ENCODE measurements at places on chromosomes 1 and 21. TPM values are rescaled to one million over a fixed set of nuclear protein-coding genes. Genes with fewer than 3 reads are reported as not detected.

GRCh38 chr1:51950701-51951100, 39.8 kb downstream of the RAB3B start:
- no peak for DNase-seq

GRCh38 chr1:23692308-23692871, 784 bp downstream of the RPL11 start:
- DNase-seq = no peak

The UBE4B gene
- total RNA-seq = 37.9 TPM

- no peak for DNase-seq
Measured at GRCh38 chr1:87129606-87130005, 199.1 kb upstream of the LMO4 start.

DNA sequence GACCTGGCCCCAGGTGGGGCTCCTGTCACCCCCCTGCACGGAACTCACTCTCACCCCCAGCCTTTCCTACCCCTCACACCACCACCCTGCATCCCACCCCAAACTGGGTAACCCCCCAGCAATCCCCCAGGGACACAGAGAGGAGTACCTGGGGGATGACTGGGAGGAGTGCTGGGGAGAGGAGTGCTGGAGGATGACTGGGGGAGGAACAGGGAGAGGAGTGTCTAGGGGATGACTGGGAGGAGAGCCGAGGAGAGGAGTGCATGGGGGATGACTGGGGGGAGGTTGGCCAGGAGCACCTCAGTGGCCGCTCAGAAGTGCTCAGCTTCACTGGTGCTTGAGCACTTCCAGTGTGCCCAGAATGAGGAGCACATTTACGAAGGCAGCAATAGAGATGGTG, 59.1 kb downstream of the SIK1 start:
- DNase-seq = no peak

DNA sequence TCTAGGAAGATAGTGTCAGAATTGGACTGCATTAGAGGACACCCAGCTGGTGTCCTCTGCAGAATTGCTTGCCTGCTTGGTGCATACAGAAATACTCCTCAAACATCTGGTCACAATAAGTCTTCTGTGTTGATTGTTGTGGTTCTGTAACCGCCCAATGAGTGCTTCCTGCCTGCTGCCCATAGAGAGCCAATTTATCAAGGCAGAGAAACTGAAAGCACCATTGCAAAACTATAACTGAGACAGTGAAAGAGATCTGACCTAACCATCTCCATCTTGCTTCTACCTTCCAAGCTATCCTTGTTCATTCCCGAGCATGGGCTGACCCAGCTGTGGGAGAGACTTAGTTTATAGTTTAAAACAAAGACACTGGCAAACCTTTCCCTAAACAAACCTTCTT, 462.4 kb upstream of the RGS18 start:
- DNase-seq = no peak

DNA sequence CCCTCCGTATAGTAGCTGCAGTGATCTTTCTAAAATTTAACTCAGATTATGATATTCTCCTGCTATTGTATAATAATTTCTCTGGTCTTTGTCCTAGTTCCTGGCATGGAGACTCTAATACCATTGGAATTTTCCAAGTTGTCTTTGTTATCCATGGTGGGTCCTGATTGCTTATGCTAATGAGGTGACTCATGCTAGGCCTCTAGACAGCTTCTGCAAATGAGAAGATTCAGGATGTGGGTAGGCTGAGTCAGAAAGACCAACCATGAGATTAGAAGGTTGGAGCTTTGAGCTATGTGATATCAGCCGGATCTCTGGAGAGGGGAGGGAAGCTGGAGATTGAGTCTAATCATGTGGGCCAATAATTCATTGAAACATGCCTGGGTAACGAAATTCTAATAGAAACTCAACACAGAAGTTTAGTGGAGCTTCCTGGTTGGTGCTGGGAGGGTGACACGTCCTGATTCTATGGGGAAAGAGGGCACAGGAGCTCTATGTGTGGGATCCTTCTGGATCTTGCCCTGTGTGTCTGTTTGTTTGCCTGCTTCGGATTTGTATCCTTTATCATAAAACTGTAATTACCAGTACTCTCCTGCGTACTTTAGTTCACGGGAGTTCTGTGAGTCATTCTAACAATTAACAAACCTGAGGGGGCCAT, 73.2 kb upstream of the CNIH3 start:
- DNase-seq = peak; percentile 99

DNA sequence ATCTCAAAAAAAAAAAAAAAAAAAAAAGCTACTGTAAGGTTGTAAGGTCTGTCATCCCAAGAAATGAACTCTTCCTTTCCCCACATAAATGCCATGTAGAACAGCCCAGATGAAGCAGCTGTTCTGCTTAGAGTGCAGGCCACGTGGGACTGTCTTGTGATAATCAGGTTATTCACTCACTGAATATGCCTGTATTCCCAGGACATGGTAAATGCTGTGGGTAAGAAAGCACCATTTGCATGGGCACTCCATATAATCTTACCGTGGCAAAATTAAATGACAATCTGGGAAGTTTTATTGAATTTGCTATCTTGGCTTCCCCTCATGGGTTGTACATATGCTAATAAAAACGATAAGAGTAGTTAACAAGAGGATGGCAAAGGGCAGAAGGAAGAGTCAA, 13.8 kb downstream of the RGS5 start:
- DNase-seq = no peak

The SPRR3 gene
- total RNA-seq = not detected

DNA sequence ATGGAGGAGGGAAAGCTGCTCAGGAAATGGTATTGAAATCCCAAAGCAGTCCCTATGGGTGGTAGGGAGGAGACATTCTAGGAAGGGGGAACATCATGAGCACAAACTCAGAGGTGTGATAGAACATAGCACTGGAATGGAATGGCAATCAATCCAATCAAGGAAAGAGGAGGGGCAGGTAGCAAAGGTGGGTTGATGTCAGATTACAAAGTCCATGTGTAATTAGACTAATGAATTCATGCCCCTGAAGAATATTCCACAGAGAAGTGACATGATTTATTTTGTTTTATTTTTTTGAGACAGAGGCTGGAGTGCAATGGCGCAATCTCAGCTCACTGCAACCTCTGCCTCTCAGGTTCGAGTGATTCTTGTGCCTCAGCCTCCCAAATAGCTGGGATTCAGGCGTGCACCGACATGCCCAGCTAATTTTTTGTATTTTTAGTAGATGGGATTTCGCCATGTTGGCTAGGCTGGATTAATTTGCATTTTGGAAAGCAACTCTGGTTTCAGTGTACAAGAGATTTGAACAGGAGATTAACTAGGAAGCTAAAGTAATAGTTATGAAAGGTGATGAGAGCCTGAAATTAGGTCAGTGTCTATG, 36.1 kb downstream of the DEGS1 start:
- DNase-seq = no peak

GRCh38 chr21:46006547-46007491, 25.2 kb downstream of the COL6A1 start:
- no peak for DNase-seq

The NFASC gene
- total RNA-seq = 1.6 TPM

The FAM167B gene
- 1.3 TPM for total RNA-seq

The BSND gene
- total RNA-seq = not detected

The USF1 gene
- 113 TPM for total RNA-seq

The LGR6 gene
- 0.26 TPM for total RNA-seq

The SPRR2D gene
- total RNA-seq = not detected

DNA sequence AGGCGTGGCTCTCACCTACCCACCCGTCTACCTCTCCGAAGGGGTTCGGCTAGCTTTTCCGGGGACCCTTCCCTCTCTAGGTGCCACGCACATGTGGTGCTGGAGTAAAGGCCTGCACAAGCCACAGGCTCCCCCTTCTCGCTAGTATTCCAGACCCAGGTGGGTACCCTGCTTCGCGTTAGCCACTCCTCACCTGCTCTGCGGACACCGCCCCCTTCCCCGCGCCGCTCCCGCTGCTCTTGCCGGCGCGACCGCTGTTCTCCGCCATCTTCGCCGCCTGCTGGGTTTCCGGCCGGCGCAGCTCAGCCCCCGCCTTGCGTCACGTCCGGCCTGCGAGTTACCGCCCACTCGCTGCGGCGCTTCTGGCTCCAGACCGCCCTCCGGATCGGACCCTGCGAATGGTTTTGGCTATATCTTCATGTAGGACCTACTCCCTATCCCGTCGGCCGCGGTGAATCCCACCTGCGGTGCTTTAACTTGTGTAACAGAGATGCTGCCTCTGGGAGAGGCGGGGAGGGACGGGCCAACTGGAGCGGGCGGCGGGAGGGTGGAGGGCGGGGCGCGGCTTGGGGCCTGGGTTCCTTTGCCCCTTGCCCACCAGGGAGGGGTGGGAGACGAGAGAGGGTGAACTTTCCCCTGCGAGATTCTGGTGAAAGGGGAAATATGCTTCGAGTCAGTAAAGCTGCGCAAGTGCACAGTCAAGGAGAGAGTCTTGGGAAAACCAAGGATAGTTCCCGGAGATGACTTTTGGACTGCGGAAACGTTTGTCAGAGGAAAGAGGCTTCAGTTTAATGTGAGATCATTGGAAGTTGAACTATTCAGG, at the start of the genes NIT1 and PFDN2:
NIT1 (plus strand) TSS at position 347 of the 823 bp plus-strand sequence; CDS start at position 419, 72 bp downstream.
PFDN2 (minus strand) TSS at position 279 of the 823 bp plus-strand sequence; CDS start at position 268, 11 bp downstream.
- peak; percentile 90 for DNase-seq

The WNT4 gene
- 1.4 TPM for total RNA-seq

The FAM72D gene
- total RNA-seq = 10.7 TPM

- no peak for DNase-seq
Measured at GRCh38 chr21:43691801-43692200, 27.1 kb upstream of the PDXK start.

The ZNF648 gene
- total RNA-seq = not detected

The RNU1-2 gene
- under 0.01 TPM for total RNA-seq

The CRTC2 gene
- total RNA-seq = 17.6 TPM

- DNase-seq = no peak
Measured at GRCh38 chr1:245099401-245099800, 55.4 kb upstream of the KIF26B start.

The DCLRE1B gene
- total RNA-seq = 12.6 TPM

DNA sequence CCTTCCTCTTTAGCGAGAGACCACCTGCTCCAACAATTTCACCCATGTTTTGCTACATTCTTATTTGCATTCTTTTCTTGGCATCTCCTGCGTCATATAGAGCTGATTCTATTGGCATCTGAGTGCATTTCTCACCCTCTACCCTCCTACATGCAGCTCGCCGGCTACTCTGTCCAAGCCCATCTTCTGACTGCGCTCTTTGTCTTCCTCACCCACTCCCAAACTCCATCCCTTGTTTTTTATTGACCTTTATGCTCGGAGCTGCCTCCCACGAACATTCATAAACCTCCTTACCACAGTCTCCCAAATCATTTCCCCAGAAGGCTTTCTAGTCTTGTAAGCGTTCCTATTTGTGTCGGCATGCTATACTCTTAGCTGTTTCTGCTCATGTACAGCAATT, 33.6 kb upstream of the FMN2 start:
- no peak for DNase-seq

DNA sequence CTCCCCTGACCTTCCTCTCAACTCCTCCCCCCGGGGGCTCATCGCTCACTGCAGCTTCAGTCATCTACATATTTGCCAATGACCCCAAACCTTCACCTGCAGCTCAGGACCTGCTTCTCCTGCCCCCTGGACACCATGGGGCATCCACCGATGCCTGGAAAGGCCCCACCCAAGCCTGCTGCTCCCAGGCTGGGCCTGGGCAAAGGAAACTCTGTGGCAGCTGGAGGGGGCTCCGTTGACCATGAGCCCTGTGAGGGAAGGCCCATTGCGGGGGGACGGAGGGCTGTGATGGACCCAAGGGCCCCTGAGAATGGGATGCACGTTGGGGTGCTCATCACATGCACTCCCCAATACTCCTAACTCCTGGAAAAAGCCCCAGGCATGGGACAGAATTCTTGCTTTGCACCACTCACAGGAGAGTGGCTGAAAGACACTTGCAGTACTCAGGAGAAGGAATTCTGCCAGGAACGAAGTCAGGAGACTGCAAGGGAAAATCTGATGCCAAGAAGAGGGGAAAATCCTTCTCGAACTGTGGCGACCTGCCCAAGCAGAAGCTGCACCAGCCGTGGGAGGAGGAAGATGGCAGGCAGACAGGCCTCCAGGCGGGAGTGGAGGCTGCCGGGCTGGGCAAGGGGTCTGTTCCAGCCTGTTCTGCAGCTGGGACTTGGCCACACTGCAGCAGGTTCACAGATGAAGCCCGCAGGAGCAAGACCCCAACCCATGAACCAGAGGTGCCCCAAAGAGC, 18.4 kb downstream of the MATN1 start:
- DNase-seq = no peak

GRCh38 chr1:64404202-64404601, 65.7 kb upstream of the CACHD1 start:
- no peak for DNase-seq

DNA sequence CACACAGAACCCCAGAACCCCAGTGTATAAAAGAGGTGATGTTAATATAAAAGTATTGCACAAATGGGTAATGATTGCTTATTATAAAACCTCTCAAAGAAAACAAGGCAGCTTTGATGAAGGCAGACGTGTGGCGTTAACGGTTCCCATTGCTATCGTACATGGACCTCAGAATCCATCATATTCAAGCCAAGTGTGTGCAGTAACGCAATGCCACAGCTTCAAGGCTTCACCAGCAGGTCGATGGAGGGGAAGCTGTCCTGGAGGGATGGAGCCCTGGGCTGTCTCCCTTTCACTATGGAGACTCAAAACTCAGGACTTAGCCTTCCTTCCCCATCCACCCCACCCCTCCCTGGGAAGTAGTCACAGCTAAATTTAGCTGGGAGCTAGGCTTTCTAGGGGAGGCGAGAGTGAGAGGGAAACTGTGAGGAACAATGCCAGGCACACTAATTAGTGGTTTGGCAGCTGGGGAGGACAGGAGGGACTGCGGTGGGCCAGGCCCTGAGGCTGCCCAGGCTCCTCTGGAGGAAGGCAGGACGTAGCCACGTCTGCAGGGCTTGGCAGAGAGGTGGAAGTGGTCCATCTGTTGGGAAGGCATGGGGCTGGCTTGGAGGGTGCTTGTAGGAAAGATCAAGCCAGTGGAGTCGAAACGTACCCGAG, 121.2 kb downstream of the HMGB4 start:
- no peak for DNase-seq
